ENCODE measurements at places on chromosomes 16 and 17.

DNA sequence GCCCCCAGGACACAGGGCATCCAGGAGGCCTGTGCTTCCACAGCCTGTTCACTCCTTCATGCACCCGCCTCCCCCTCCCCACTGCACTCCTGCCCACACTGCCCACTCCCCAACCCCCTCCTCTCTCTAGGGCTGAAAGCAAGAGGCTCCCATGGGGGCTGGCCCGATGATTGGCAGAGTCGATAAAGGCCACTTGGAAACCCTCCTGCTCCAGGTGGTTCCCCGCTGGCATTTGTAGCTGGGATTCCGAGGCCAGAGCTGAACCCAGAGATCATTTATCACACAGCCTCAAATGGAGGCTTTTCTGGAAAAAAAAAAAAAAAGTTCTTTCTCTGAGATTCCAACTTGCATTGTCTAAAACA is 74.1 kb downstream of the SREBF1 start:
- DNase-seq: no peak

DNA sequence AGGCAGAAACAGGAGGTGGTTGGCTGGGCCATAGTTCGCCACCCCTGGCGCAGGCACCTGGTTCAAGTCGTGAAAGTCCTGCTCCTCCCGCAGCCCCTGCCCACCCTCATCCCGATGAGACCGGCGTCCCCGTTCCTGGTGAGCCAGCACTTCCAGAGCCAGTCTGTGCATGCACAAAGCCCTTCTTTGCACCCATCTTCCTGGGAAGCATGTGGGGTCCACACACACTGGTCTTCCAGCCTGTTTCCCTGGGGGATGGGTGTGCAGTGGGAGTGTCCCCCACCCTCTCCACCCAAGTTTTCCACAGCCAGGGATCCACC is 1.6 kb upstream of the ZG16B start:
- DNase-seq: no peak

DNA sequence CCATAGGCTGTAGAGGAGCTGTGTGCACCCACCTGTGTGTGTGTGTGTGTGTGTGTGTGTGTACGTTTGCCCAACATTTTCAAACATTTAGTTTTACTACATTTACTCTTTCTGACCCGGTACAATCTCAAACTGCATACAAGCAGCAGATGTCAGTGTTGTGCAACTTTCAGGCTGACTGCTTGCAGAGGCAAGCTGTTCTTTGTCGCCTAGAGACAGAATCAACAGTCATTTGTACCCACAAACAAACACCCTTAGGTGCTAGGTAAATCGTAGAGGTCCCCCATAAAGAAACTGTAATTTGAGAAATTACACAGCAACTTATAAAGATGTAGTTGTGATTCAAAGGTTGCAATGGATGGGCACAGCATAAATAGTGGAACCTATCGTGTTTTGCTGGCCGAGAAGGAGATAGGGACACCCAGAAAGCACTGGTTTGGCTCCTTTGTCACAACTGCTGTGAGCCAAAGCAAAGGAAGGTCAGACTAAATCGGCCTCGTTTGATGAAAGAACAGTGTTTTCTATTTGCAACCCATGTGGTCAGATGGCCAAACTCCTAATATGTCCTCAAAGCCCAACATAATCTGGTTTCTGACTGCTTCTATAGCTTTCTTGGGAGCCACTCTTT is 478.4 kb downstream of the TOX3 start:
- peak; percentile 21 for DNase-seq

DNA sequence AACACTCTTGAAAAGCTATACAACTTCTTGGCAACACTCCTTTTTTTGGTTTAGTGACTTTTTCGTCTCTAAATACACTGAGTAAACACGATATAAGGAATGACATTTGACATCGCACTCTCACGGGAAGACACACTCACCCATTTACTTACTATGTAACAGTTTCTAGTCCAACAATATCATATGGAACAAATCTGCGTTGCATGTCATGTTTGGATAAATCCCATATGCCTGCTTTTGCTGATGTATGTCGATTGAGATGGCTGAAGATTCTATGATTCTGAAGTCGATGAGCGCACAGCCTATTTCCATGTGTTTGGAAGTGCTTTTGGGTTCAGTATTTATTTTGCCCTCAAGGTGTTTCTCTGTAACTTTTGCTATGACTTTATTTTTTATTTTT is 18.2 kb downstream of the ITGAE start:
- DNase-seq: no peak

DNA sequence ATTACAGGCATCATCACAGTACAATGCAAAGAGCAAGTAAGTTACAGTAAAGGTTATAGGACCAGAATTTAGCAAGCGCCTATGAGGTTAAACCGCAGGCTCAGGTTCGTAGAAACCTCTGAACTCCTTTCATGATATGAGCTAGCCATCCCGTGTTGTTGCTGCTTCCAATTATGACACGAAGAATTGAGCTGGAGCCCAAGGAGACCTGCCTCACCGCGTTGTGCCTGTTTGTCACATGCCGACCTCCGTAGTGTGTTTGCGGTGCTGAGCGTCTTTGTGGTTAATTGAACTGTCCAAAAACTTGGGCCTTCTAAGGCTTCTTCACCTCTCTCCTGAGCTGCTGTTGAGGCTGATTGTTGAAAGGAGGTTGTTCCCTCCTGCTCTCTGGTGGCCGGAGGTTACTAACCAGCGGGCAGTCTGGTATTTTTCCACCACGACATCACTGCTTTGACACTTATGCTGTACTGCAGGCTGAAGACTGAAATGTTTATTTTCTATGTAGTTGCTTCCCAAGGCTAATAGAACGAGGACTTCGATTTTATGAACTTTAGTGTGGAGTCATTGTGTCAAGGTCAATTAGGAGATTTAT is 67.5 kb downstream of the SEC14L1 start:
- DNase-seq: peak; percentile 13

GRCh38 chr17:51147650-51148049 is 5.7 kb upstream of the NME1 start:
- no peak for DNase-seq

DNA sequence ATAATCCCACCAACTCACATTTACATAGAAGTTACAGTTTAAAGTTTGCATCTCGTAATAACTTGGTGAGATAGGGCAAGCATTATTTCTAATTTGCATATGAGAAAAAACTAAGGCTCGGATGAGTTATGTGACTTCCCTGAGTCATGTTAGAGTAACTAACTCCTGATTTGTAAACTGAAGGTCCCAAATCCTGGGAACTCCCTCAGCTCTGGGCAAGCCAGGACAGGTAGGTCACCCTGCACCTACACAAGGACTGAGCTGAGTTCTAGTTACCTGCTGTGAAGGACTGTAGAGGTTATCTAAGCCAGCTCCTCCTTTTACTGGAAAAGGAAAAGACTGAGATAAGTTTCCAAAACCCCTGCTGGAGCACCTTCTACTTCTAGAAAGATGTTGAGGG is 92.1 kb upstream of the HLF start:
- DNase-seq: no peak

GRCh38 chr16:4594433-4595410 is 20.0 kb downstream of the UBALD1 start:
- no peak for DNase-seq

DNA sequence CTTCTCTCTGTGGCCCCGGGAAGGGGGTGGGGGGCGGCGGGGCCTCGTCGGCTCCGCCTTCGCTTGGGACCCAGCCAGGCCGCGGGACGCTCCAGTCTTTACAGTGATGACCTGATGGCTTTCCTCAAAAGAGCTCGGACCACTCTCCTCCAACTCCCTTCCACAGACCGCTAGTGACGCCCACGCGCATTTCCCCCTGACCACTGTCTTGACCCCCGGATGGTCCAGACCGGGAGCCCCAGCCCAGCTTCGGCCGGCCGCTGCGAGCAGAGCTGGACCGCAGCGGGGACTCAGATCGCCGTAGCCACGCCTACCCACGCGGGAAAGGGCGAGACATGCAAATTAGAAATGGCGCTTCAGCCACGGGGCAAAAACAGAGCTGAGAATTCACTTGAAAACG is 81.6 kb upstream of the RNU2-1 start:
- no peak for DNase-seq

DNA sequence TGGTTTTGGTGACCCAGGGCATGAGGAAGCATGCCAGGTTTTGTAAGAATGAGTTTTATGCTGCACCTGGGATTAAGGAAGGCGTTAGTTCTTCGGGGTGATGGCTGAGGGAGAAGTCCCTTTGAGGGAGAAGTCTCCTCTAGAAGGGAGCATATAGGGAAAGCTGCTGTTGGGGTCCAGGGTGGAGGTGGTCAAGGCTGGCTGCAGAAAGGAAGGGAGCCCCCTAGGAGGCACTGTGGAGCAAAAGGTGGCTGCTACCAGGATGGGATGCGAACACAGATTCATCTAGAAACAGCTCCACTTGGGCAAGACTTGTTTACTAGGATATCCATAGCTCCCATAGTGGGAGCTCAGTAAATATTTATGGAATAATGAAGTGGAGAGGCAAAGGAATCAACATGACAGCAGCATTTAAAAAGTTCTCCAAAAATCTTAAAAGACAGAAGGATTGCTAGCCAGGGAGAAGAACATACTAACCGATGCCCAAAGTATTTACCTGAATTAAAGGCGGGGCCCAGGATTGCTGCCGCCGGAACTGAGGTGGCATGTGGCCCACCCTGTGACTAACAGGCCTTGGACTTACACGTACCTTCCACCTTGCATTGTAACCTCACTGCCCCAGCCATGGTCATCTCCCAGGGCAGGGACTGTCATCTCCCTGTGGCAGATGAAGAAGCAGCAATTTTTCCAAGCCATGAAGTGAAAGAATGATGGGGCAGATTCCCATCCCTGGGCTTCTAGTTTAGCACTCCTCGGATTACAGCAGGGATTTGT is 7.1 kb upstream of the LPCAT2 start:
- no peak for DNase-seq

GRCh38 chr17:74872313-74873036 is at the start of gene FDXR:
Gene FDXR (minus strand): TSS chr17:74872994. CDS start chr17:74872944, 50 bp downstream.
- no peak for DNase-seq

GRCh38 chr17:31493656-31494155 is 102.2 kb downstream of the RAB11FIP4 start:
- DNase-seq: no peak

DNA sequence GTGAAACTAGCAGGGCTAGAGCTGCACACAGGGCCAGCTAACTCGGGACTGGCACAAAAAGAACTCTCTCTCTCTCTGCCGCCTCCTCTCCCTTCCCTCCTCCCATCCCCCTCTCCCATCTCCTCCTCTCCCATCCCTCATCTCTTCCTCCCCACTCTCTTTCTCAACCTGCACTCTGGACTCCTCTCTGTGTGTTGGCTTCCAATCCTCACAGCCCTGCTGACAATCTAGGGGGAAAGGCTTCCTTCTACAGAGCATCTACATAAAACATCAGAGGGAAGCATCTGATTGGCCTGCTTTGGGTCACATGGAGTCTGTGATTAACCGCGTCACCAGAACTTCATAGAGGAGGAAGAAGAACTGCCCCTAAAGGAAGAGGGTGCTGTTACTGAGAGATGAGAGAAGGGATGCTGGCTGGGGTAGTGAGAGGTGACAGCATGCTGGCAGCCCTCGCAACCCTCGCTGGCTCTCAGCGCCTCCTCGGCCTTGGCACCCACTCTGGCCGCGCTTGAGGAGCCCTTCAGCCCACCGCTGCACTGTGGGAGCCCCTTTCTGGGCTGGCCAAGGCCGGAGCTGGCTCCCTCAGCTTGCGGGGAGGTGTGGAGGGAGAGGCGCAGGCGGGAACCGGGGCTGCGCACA is 12.8 kb upstream of the ZFP90 start:
- DNase-seq: no peak

- no peak for DNase-seq
Observed at GRCh38 chr16:69087161-69087581, 18.3 kb upstream of the HAS3 start.

GRCh38 chr16:30700491-30700890 is 1.5 kb downstream of the SRCAP start:
- no peak for DNase-seq

DNA sequence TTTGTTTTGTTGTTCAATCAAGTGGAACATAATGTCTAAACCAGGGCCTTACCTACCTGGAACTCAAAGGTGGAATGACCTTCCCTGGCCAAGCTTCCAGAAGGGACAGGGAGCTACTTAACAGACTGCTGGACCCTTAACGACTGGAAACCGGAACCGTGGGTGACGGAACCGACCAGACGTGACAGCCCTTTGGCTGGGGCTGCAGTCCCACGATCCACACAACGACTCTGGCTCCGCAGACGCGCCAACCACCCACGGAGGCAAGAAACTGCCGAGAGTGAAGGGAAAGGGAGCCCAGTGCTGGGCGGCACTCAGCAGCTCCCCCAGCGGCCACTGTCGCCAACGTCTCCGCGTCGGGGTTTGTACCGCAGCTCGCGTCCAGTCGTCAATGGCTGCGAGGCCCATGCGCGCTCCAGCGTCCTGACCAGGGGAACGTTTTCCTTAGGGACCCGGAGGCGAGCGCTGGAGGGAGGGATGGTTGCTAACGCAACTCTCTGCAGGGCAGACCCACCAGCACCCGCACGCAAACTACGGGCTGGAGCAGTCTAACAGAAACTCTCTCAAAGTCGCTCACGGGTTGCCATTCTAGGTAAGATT is 5.5 kb upstream of the KIF22 start:
- DNase-seq: no peak

DNA sequence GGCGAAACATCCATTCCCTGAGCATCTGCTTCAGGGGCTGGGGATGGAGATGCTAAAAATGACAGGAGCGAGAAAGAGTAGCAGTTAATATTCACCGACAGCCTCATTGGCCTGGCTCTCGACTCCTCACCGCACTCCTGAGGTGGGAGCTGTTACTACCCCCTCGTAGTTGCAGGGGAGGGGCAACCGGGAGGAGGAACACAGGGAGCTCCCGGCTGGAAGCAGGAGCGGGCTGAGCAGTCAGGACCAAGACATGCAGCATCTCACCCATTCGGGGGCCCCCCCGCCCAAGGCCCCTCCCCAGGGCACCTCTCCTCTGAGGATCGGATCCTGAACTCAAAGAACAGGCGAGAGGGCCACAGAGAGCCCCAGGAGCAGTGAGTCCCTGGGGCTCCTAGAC is 4.5 kb upstream of the ACSF3 start:
- DNase-seq: no peak

DNA sequence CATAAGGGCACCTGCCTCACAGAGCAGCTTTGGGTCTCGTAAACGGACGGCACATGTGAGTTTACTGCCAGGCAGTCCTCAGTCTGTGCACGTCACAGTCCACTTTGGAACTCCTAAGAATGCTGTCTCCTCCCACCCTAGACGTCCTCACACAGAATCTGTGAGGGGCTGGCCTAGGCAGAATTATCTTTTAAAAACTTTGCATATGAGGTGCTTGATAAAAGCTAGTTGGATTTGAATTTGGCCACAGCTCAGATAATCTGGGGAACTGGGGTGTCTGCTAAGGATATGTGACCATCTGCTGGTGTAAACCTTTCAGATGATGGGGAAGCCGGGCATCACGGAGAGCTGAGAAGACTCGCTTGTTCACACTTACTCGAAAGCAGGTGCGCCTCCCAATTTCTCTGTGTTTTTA is 64.4 kb downstream of the METRNL start:
- no peak for DNase-seq

GRCh38 chr16:78786635-78787034 is 687.2 kb downstream of the WWOX start:
- DNase-seq: no peak

GRCh38 chr16:27779641-27780164 is 229.8 kb downstream of the KATNIP start:
- peak; percentile 53 for DNase-seq

GRCh38 chr17:72143245-72143644 is 22.4 kb downstream of the SOX9 start:
- peak; percentile 96 for DNase-seq
